ENCODE measurements at places on chromosomes 7 and 10.

DNA sequence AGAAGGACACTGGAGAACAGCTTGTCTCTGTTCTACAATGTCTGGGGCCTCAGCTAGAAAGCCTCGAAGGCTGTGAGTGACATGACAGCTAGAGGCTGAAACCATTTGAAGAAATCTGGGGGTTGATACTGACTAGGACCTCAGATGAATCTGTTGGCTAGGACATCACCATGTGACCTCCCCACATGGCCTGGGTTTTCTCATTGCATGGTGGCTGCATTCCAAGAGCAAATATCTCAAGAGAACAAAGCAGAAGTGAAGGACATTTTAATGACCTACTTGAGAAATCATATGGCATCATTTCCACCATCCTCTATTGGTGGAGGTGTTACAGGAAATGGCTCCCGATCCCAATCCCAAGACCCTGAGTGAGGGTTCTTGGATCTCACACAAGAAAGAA lies 450.6 kb upstream of the AUTS2 start:
- DNase-seq = no peak

DNA sequence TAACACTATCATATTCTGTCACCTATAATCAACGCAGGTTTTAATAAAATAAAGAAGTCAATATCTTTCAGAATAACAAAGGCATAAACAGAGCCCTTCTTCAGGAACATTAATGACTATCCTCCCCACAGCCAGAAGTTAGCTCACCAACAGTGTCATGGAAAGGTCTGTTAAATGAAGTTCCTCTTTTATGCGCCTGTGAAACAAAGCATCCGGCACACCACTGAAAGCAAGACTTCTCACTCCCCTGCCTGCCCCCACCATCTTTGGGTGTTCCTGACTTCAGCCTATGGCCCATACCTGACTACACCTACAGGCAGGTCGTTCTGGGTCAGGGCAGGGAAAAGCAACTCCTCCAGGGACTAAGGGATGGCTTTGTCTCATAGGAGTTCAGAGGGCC lies 205.4 kb downstream of the FANK1 start:
- no peak for DNase-seq

GRCh38 chr10:89710753-89711152 lies 9.4 kb downstream of the KIF20B start:
- DNase-seq = no peak

- DNase-seq = no peak
Measured at GRCh38 chr7:16815001-16815400, 10.2 kb upstream of the AGR2 start.

GRCh38 chr7:36896956-36897590 lies 172.8 kb upstream of the AOAH start:
- no peak for DNase-seq

DNA sequence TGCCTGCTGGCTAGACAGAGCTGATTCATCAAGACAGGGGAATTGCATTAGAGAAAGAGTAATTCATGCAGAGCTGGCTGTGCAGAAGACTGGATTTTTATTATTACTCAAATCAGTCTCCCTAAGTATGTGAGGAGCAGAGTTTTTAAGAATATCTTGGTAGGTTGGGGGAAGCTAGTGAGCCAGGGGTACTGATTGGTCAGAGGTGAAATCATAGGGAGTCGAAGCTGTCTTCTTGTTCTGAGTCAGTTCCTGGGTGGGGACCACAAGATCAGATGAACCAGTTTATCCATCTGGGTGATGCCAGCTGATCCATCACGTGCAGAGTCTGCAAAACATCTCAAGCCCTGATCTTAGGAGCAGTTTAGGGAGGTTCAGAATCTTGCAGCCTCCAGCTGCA lies 39.8 kb downstream of the FOXI2 start:
- no peak for DNase-seq

GRCh38 chr10:34993782-34994181 lies 96.4 kb downstream of the CUL2 start:
- DNase-seq = no peak

DNA sequence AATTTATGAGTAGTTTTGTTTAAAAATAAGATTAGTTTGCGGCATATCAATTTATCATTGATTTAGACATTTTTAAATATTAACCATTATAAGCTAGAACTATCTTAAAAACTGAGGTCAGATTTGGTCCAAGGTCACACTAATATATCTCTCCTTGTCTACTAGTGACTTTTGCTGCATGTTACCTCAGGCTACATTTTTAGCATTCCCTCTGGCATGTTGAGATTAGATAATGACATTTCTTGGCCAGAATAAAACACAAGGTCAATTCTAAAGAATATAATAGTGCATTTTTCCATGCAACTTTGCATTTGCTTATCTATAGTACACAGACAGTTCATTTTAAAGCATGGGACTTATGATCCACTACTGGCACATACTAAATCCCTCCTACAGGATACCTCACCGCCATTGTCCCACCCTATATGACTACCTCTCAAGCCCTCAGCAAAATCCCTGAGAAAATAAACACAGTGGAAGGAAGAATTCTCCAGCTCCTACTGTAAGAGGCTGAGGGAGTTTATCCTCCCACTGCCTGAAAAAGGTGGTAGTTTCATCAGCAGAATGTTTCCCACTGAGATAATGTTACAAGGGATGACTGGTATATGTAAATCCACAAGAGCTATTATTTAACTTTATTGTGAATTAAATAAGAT lies 816.4 kb downstream of the GRM8 start:
- no peak for DNase-seq

DNA sequence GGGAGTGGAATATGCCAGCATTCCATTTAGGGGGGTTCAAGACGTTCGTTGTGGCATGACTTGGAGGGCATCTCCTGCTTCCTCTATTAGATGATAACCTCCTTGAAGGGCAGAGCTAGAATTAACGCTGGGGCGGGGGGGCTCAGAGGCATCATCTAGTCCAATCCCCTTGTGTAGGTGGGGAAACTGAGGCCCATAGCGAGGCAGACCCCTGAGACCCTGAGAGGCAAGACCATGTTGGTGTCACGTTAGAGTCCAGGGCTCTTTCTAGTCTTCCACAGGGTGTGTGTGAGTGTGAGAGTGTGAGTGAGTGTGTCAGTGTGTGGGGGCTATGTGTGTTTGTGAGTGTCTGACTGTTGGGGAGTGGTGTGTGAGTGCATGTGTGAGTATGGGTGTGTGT lies 29.3 kb upstream of the NUB1 start:
- DNase-seq = no peak

DNA sequence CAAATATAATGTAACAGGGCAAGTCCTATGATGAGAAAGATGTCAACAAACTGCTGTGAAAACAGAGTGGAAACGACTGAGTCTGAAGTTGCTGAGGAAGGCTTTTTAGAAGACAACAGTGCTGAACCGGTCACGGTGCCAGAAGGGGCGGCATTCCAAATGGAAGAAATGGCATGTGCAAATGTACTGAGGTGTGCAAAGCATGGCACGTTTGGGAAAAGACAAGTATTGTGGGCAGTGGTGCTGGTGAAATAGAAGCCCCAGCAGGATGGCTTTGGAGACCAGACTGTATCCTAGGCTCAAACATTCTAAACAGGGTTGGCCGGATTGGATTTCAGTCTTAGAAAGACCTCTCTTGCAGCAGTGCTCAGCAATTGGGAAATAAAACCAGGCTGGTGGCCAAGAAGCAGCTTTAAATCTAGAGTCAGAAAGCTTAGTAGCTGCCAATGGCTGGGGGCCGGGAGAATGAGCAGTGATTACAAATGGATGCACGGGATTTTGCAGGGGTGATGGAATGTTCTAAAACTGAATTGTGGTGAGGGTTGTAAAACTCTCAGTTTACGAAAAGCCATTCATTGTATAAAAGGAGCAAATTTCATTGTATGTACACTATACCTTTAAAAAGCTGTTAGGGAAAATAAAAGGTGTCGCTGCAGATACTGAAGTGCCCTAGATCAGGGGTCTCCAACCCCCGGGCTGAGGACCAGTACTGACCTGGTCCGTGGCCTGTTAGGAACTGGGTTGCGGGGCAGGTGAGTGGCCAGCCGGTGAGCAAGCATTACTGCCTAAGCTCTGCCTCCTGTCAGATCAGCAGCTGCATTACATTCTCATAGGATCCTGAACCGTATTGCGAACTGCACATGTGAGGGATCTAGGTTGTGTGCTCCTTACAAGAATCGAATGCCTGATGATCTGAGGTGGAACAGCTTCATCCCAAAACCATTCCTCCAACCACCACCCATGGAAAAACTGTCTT lies 141.6 kb downstream of the HIBADH start:
- no peak for DNase-seq

DNA sequence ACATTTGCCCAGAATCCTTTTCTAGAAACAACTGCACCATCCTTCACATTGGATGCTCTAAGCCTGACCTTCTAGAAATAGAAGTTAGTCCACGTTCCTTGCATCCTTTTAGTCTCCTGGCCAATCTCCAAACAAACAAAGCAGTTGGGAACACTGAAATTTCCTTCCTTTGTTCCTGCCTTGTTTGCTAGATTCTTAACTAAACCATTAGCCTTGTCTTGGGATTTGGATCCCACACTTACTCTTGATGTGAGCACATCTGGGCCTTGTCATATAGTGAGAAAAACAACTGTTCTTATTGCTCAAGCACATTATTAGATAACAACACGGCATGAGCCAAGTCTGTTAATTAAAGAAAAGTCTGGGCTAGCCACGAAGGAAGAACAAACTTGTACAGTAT lies 319.3 kb upstream of the GHITM start:
- no peak for DNase-seq

DNA sequence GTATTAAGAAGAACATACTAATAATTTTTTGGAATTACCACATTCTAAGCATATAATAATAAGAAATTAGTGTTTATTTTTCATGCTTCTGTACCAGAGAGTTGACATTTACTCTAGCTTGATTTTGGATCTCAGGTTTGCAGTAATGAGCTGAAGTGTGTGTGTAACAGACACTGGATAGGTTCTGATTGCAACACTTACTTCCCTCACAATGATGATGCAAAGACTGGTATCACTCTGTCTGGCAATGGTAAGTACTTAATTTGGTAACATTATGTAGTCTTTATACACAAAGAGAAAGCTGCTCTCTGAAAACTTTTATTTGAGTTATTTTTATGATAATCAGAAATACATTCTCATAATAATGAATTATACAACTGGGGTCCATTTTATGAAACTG lies 54.1 kb downstream of the SRI start:
- DNase-seq = no peak

- DNase-seq = no peak
Measured at GRCh38 chr7:12757443-12757842, 70.0 kb downstream of the ARL4A start.

GRCh38 chr7:15057272-15057671 lies 154.7 kb upstream of the DGKB start:
- DNase-seq = no peak

DNA sequence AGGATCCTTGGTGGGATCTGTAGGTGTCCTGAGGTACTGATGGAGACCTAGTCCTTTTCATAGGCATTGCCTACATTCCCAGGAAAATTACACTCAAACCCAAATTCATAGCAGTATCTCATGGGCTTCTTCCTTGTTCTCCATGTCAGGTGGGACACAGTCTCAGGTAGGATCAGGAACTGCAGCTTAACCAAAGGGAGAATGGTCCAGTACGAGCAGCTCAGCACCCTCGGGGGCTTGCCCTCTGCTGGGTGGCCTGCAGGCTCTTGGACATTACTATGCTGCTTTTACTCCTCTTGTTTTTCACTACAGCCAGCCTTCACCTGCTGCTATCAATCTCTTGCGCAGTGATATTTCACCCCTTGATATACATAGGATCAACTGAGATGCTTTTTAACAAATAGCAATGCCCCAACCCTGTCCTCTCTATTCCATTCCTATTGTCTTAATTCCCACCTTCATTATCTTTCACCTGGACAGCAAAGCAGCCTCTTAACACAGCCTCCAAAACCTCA lies 28.6 kb downstream of the PLA2G12B start:
- no peak for DNase-seq

DNA sequence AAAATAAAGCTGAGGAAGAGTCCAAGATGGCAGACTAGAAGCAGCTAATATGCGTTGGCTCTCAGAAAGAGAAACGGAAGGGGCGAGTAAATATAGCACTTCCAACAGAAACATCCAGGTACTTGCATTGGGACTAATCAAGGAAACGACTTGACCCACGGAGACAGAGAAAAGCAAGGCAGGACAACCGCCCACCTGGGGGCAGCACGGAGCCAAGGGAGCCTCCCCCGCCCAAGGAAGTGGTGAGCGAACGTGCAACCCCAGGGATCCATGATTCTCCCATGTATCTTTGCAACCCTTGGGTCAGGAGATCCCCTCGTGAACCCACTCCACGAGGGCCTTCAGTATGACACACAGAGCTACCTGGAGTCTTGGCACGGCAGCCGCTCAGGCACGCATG lies 45.4 kb upstream of the GRM3 start:
- DNase-seq = no peak
